ENCODE measurements at places on chromosomes 5 and 9. TPM values are rescaled to one million over a fixed set of nuclear protein-coding genes. Genes with fewer than 3 reads are reported as not detected.

- DNase-seq, result no peak
These were observed 80.4 kb downstream of the LHFPL2 start for GRCh38 chr5:78568212-78568611.

DNA sequence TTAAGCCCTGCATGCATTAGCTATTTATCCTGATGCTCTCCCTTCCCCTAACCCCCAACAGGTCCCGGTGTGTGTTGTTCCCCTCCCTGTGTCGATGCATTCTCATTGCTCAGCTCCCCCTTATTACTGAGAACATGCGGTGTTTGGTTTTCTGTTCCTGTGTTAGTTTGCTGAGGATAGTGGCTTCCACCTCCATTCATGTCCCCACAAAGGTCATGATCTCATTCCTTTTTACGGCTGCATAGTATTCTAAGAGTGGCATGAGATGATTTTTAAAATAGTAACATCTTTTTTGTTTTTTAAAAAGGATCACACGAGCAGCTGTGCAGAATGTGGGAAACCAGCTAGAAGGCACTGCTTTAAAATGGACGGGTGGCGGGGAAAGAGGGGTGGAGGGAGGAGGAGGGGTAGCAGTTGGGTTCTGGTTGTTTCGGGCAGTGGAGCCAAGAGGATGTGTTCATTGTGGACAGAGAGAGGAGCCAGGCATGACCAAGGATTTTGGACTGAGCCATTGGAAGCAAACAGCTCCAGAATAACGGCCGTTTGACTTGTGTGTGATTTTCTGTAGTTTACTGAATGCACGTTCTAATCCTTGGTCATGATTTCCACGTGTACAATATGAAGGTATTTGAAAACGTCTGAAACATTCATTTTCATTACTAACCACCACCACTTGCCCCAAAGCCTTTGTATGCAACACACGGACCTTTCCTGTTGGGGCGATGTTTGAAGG lies 1.7 kb upstream of the TENT4A start:
- DNase-seq, result peak; percentile 66

BSPRY gene
- not detected for total RNA-seq

- DNase-seq, result no peak
These were observed 1.2 kb upstream of the GABRA1 start for GRCh38 chr5:161846746-161847145.

DNA sequence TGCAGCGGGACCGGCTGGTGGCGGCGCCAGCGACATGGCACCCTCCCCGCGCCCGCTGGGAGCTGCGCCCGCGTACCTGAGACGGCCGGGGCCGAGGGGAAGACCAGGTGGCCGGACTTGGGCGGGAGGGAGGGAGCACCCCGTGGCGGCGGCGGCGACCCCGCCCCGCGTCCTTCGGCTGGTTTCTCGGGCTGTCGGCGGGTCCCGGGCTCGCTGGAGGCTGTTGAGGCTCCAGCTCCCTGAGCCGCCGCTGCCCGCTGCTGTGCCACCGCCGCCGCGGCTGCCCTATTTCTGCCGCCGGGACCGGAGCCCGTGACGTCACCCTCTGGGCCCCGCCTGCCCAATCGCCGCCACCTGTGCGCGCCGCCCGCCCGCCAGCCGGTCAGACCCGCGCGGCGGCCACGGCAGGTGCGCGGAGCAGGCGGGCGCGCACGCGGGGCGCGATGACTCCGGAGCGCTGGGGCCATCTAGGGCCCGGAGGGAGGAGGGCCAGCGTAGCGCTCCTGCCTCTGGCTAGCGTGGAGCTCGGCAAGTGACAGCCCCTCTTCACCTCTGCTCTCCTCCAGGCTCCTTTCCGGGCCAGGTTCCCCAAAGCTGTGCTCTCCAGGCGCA lies at the start of gene FSTL4:
FSTL4 (minus strand) TSS at position 293 of the 612 bp plus-strand sequence.
- DNase-seq, result no peak

MAMDC4 gene
- total RNA-seq, result not detected

DNA sequence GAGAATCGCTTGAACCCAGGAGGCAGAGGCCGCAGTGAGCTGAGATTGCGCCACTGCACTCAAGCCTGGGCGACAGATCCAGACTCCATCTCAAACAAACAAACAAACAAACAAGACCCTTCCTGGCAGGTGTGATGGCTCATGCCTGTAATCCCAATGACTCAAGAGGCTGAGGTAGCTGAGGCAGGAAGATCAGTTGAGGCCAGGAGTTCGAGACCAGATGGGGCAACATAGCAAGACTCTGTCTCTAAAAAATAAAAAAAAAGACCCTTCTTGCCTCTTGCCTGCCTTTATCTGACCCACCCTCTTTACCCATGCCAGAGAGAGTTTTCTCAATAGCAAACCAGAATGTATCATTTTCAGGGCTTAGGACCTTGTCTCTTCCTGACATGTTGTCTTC lies 8.8 kb upstream of the PANK3 start:
- no peak for DNase-seq

- no peak for DNase-seq
These were observed 89.2 kb upstream of the GRHPR start for GRCh38 chr9:37333288-37333687.

Data from fibroblast of the aortic adventitia (primary cell).